Stimulated activated CD4-positive, alpha-beta T cell treated with anti-CD3 and anti-CD28 coated beads, Interleukin-1b, Interleukin-23, amount 100 ng/mL, for 1 hour (primary cell): ENCODE measurements at places on chromosomes 11 and 22.

DNA sequence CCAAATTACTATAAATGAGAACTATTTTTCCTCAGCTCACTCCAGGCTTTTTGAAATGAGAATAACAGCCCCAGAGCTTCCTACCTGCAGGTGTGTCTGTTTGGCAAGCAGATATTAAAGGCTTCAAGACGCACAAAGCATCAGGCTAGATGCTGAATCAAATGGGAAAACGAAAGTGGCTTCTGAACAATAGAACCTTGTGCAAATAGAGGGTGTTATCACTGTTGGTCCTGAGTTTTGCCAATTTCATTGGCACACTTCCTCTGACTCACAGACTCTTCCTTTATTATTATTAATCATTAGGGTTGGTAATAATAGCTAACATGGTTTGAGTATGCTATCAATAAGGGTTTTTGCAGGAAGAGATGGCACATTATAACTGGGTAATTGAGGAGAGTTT, 13.4 kb downstream of the SYT13 start:
- DNase-seq, result no peak

GRCh38 chr11:3219281-3219892, 774 bp upstream of the MRGPRG start:
- no peak for DNase-seq

DNA sequence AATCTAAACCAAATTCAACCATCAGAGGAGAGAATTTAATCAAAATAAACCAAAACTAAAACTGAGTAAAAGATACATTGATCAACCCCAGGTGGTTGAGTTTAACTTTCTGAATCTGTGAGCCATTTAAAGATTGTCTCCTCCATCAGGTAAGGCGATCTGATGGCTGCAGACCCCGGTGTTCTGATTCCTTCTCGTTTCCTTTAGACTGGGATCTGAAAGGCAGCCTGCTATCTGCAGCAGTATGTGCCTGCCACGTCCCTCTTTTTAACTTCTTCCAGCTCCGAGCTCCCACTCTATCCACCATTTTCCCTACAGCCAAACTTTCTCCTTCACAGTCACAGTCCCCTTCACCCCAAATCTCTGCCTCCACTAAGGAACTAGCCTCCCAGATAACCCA, 66.1 kb upstream of the ARHGAP32 start:
- no peak for DNase-seq

DNA sequence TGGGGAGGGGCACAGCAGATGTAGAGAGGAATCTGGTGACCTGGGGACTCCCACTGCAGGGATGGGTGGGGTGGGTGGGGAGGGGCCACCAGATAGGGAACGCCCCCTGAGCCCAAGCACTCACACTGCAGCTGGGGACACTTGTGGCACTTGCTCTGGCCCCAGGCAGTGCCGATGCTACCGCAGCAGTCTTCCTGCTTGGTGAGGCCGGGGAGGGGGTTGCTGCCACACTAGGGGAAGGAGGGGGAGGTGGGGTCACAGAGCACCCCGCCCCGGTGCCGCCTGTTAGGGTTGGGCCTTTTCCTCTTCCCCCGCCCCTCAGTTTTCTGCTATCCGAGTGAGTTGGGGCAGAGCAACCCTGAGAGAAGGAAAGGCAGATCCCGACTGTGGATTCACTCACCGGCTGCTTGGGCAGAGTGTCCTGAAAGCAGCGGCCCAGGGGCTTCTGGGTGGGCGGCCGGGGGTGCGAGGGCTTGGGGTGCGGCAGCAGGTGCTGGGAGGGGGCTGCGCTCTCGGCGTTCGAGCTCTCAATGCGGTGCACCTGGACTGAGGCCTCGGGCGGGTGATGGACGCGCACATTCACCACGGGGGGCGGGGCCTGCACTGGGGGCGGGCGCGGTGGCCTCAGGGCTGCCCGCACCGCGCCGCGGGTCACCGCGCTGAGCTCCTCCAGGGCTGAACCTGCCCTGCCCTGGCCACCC, 4.7 kb downstream of the LTBP3 start:
- no peak for DNase-seq
